ENCODE measurements at places on chromosomes 16 and 17.

DNA sequence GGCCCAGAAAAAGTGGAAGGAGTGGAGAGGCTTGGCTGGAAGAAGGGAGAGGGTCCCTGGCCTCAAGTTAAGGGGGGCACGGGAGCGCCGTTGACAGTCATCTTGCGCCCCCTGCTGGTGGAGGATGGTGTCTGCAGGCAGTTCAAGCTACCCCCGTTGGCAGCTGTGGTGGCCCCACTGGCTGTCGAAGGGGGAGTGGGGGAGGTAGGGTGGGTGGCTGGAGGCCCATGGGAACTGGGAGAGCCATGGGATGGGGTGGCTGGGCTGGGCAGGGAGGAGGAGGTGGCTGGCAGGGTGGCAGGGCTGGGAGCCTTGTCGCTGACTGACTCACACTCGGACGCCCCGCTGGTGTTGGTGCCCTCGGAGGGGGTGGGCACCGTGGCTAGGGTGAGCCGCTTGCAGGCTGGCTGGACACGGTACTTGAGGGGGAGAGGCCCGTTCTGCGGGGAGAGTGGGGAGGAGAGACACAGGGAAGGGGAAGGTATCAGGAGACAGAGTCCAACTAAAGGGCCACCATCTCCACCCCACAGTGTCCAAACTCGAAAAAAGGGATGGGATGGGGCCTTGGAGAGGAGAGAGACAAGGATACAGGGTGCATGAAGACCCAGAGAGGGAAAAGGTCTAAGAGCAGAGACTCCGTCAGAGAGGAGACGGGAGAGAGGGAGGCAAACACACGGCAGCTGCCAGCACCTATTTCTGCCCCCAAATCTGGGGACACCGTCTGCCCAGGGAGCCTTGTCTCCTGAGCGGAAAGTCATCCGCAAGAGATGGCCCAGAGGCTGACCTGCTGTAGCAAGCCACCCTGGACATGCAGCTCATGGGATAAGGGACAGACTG lies 5.2 kb downstream of the CISD3 start:
- DNase-seq: peak; percentile 96

- peak; percentile 36 for DNase-seq
These were observed 2.1 kb downstream of the CES1 start for GRCh38 chr16:55830658-55831294.

GRCh38 chr17:17957584-17957916 lies 14.7 kb downstream of the TOM1L2 start:
- DNase-seq: no peak

DNA sequence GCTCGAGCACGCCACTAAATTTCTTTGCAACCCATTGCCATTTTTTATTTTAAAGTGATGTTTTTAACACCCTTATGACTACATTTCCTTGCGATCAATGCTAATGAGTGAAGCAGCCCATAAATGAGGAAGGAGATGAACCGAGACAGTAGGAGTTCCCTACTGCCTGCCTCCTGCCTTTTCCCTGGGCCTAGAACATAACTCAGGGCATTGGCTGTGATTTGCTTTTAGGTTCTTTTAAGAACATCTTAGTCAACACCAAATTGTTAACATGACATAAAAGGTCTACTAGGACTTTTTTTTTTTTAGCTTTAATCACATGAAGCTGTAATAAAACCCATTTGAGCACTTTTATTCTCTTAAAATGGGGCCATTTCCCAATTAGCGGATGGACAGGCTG lies 81.3 kb downstream of the MAP2K6 start:
- DNase-seq: no peak

- DNase-seq: peak; percentile 84
These were observed 33.3 kb downstream of the JPH3 start for GRCh38 chr16:87635541-87636049.

GRCh38 chr17:17900615-17901520 lies 64.1 kb upstream of the SREBF1 start:
- DNase-seq: no peak

GRCh38 chr17:63405741-63406261 lies 40.3 kb downstream of the CYB561 start:
- no peak for DNase-seq

GRCh38 chr17:16924696-16925440 lies 47.0 kb downstream of the TNFRSF13B start:
- peak; percentile 42 for DNase-seq

GRCh38 chr16:49744244-49745220 lies 111.4 kb downstream of the ZNF423 start:
- DNase-seq: no peak

DNA sequence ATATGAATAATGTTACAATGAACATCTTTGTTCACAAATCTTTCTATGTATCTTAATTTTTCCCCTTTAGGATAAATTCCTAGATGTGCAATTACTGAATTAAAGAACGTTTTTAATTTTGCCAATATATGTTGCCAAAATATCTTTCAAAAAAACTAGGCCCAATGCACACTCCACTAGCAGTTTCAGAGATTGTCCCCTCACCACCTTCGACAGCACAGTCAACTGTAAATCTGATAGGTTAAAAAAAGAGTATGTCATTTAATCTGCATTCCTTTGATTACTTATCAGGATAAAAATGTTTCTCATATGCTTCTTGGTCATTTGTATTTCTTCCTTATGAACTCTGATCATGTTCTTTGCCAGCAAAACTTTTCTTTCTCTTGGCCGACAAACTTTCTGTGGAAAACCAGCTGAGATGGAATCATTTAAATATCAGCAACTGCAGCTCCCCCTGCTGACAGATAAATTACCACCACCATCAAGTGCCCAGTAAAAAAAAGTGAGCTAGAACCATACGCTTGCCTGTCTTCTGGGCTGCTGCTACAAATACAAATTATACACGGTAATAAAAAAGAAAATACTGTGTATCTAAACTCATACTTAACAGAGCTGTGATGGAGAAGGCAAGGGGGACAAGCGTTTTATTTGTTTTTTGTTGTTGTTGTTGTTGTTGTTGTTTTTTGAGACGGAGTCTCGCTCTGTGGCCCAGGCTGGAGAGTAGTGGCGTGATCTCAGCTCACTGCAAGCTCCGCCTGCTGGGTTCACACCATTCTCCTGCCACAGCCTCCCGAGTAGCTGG lies 19.6 kb upstream of the KANSL1 start:
- no peak for DNase-seq

GRCh38 chr17:32259586-32259985 lies 6.0 kb upstream of the RHBDL3 start:
- DNase-seq: no peak

- DNase-seq: peak; percentile 91
These were observed 470 bp upstream of the CDK3 start for GRCh38 chr17:76000016-76000754.

DNA sequence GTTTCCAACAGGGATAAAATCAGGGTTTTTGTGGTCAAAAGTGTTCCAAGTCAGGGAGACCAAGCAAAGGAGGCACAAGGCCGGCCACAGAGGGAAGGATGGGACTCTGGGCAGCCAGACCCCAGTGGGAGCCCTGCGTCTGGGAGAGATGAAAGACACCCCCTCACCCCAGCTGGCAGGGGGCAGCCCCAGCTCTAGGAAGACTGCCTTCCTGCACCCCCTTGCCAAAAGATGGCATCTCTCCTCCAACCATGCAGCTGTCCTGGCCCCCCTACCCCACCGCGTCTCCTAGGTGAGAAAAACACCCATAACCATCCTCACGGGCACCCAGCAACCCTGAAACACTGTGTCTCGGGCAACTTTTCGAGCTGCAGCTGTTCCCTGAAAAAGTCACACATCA lies 51.3 kb downstream of the CUEDC1 start:
- DNase-seq: no peak

- DNase-seq: no peak
These were observed 162.4 kb upstream of the FAM20A start for GRCh38 chr17:68763562-68763961.

DNA sequence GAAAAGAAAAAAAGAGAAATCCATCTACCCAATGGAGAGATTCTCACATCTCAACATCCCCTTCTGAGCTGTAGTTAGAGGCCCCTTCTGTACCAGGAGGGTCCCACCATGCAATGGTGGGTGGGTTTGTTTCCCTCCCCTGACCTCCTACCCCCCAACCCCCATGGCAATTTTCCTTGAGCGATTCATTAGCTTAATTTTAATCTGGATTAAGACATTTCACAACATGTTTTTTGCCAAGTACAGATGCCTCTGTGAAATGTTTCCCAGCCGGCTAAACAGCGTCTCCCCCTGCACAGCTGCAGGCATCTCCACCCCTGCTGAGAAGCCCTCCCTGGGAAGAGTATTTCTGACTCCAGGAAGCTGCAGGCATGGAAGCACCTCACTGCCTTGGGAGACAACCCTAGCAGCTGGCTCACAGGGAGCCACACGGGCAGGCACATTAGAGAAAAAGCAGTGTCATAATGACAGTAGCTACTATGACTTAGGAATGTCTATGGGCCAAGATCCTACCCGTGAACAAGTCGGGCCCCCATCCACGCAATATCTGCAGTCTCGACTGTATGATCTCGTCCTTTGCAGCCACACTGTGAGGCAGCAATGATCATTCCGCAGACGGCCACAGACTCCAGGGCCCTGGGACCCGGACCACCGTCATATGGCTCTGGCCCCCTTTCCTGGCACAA lies 117.3 kb downstream of the ADCY9 start:
- DNase-seq: no peak

- peak; percentile 40 for DNase-seq
These were observed 13.4 kb downstream of the OSBPL7 start for GRCh38 chr17:47808036-47808829.

All from activated CD8-positive, alpha-beta memory T cell treated with anti-CD3 and anti-CD28 coated beads, Interleukin-2, amount 50 U/mL, for 48 hours (primary cell).